NCI-H187 treated with DMSO at 0.1 percent for 48 hours (cell line): ENCODE measurements at places on chromosomes 13 and 19.

- DNase-seq, result no peak
Measured at GRCh38 chr13:30196025-30196424, 111.3 kb downstream of the KATNAL1 start.

DNA sequence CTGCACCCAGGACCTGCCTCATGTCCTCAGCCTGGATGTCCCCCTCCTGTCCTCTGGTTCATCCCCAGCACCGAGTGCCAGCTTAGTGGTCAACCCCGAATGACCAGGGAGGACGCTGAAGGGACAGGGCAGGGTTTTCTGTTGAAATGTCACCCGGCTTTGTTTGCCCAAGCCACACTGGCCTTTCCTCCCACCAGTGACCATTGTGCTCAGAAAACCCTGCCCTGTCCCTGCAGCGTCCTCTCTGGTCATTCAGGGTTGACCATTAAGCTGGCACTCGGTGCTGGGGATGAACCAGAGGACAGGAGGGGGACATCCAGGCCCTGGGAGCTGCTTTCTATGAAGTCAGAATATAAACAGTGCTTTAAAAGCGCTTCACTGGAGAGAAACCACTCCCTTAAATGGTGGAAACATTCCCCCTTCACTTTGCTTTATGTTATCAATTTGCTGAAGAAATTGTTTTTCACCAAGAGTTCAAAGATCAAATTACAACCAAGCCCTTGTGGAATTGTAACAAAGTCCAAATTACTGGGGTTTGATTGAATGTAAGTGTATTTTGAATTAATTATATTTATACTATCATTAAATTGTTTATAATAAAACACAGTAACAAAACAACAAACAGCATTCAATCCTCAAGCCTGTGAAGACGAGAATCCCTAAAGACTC is 21.4 kb downstream of the CARS2 start:
- DNase-seq, result no peak

DNA sequence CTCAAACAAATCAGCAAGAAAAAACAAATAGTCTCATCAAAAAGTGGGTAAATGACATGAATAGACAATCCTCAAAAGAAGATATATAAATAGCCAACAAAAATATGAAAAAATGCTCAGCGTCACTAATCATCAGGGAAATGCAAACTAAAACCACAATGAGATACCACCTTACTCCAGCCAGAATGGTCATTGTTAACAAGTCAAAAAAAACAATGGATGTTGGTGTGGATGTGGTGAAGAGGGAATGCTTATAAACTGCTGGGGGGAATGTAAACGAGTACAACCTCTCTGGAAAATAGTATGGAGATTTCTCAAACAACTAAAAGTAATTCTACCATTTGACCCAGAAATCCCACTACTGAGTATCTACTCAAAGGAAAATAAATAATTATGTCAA is 239.2 kb upstream of the RFC3 start:
- no peak for DNase-seq

DNA sequence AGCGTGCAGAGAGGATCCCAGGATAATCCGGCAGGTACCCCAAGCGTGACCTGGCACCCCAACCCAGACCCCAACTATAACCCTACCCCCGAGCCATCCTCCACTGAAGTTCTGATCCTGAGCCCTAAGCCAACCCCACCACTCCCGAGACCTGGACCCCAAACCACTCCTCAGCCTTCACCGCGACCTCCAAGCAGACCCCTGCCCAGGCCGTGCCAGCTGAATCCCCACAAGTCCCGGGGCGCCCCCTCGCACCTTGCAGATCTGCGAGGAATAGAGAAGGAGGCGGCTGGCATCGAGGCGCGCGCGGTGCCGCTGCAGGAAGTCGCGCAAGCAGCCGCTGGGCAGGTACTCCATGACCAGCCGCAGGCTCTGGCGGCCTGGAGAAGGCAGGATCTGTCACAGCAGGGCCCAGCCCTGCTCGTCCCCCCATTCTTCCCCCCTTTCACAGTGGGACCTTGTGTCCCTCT is 10.1 kb upstream of the INSL3 start:
- no peak for DNase-seq

DNA sequence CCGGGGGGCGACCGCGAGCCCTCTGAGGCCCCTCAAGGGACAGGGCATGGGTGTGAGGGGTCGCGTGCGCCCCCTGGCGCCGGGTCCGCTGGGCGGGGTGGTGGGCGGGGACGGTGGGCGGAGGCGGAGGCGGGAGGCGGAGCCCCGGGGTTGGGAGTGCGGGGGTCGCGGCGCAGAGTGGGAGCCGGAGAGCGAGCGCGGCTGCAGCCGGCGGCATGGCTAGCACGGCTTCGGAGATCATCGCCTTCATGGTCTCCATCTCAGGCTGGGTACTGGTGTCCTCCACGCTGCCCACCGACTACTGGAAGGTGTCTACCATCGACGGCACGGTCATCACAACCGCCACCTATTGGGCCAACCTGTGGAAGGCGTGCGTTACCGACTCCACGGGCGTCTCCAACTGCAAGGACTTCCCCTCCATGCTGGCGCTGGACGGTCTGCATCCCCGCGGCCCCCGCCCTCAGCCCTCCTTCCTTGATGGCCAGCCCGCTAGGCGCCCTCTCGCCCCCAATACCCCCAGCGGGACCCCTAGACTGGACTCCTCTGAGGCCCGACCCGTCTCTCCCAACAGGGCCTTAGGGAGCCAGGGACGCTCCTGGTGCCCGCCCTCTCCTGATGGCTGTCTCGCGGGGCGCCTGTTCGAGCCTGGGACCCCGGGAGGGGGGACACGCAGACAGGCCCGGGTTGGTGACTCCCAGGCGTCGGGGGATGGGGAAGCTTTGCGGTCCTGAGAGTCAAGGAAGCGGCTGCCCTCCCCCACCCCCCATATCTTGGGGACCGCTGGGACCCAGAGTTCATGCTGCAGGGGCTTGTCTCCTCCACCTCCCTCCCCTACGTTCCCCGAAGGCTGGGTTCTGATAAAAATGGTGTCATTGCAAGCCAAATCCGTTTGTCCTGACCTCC is at the start of gene CLDN10:
Gene CLDN10, plus strand, starts transcription at position 182 of the 903 bp plus-strand sequence. Its CDS starts 34 bp downstream, at position 216.
- no peak for DNase-seq

DNA sequence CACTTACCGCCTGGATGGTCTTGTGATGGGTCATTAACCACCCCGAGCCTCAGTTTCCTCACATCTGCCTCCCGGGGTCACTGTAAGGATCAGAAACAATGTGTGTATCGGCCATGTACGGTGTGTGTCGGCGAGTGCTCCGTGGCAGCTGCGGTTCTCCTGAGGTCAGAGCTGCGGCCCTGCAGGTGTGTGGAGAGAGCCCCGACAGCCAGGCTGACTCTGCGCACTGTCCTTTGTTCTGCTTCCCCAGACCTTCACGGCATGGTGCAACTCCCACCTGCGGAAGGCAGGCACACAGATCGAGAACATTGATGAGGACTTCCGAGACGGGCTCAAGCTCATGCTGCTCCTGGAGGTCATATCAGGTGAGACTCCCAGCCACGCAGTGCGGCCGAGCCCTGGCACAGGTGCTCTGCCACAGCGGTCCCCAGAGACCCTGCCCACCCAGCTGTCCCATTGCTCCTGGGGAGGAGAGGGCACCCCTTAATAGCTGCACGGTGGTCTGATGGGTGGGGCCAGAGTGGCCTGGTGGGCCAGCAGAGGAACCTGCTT is 43.8 kb downstream of the CAPN12 start:
- DNase-seq, result no peak

GRCh38 chr13:30746791-30747190 is 11.4 kb downstream of the ALOX5AP start:
- DNase-seq, result no peak

DNA sequence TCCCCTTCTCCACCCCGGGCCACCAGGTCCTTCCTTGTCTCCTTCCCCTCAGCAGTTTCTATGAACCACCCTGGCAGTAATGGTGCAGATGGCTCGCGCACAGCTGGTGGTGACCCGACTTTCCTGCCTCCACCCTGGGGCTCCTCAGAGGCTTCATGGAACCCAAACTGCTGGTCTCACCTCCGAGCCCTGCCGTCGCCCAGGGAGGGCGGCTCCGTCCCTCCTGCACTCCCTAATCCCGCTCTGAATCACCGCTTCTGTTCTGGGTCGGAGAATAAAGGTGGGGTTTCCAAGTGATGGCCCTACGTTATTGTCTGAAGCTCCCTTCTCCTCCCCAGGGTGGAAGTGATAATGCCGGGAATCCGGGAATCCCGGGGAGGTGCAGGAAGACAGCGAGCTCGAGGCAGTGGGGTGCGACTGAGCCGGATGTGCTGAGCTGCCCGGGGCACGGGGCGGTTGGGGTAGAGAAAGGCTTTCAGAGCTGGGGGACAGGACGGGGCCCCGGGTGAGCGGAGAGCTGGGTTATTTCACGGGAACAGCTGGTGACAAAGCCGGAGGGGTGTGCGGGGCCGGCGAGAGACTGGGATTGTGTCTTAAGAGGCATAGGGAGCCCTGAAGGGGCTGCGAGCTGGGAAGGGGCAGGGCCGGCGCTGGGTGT is 711 bp downstream of the FUT2 start:
- no peak for DNase-seq

- no peak for DNase-seq
Measured at GRCh38 chr19:45506989-45507871, at the start of gene VASP. Gene VASP, plus strand, starts transcription at chr19:45507479. Its CDS starts 293 bp downstream, at chr19:45507772.

DNA sequence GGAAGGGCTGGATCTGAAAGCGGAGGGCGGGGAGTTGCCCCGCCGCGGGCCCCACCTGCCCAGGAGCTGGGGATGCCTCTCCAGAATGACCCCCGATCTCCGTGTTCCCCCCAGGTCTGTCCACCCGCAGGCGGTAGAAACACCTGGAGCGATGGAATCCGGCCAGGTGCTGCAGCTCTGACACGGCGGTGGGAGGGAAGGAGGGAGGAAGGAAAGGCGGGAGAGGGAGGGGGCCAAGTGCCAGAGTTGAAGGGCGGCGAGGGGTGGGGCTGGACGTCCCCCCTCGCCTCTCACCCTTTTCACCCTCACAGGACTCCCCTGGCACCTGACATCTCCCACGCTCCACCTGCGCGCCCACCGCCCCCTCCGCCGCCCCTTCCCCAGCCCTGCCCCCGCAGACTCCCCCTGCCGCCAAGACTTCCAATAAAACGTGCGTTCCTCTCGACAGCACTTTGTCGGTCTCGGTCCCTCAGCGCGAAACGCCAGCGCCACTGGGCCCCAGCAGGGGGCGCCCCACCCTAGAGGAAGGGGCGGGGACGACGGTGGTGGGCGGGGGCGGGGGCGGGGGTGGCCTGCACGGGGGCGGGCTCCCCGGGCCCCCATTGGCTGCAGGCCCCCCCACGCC is 337 bp upstream of the FXYD7 start:
- DNase-seq, result no peak

- DNase-seq, result no peak
Measured at GRCh38 chr13:93774506-93774905, 547.9 kb downstream of the GPC6 start.
